ENCODE measurements at places on chromosomes 16 and 17.

DNA sequence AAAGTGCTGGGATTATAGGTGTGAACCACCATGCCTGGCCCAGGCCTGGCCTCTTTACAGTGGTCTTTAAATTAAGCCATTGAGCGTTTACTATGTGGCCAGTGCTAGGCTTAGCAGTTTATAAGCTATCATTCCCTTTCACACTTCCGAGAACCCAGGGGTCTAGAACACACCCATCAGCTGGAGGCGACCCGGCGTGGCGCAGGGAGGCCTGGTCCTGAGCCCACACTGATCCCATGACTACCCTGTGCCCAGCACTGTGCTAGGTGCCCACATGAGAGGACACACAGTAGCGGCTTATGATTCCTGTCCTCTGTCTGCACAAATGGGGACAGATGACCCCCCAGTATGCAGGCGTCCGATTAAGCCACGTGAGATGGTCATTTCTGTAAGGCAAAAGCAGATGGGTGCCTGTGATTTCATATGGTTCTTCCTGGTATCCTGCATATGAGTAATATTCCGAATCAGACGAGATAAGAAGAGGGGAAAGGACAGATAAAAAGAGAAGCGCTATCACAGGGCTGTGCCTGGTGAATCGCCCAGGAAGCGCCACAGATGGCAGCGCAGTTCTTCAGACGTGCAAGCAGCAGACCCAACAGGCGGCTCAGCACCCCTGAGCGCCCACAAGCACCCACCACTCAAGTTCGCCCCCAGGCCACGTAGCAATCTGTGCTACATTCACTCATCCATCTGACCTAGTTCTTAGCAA lies 5.3 kb downstream of the OSGIN1 start:
- no peak for DNase-seq

GRCh38 chr17:49590874-49591273 lies 15.2 kb downstream of the NXPH3 start:
- DNase-seq: no peak

- DNase-seq: no peak
Observed at GRCh38 chr17:36068524-36068923, 4.5 kb downstream of the CCL18 start.

DNA sequence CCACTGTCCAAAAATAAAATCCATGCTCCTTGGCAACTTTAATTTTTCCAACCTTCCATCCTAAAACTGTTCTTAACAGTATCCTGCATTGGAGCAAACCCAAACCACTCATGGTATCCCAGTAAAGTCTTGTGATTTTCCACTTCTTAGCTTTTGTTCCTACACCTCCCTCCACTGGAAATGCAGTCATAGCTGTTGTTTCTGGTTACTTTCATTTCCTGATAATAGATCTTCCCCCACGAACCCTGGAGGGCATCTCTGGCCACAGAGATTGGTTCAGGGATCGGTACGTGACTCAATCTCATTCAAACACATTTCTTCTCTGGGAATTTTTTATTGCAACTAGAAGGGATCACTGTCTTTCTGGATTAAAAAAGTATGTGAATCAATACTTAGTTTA lies 276.0 kb downstream of the GRIN2A start:
- DNase-seq: no peak

- DNase-seq: no peak
Observed at GRCh38 chr17:13047011-13047606, 29.3 kb upstream of the ELAC2 start.

DNA sequence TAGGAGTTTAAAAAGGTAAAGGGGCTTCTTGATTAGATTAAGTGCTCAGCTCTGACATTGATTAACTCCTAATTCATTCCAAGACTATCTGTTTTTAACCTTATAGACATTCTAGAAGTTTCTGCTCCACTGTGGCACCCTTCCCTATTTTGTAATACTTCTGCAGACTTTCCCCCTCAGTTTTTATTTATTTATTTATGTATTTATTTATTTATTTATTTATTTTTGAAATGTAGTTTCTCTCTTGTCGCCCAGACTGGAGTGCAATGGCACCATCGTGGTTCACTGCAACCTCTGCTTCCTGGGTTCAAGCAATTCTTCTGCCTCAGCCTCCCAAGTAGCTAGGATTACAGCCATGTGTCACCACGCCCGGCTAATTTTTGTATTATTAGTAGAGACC lies 185.8 kb downstream of the PHKB start:
- no peak for DNase-seq

GRCh38 chr17:71638668-71639067 lies 482.2 kb upstream of the SOX9 start:
- no peak for DNase-seq

- DNase-seq: no peak
Observed at GRCh38 chr16:75379911-75380847, 53.1 kb downstream of the CFDP1 start.

DNA sequence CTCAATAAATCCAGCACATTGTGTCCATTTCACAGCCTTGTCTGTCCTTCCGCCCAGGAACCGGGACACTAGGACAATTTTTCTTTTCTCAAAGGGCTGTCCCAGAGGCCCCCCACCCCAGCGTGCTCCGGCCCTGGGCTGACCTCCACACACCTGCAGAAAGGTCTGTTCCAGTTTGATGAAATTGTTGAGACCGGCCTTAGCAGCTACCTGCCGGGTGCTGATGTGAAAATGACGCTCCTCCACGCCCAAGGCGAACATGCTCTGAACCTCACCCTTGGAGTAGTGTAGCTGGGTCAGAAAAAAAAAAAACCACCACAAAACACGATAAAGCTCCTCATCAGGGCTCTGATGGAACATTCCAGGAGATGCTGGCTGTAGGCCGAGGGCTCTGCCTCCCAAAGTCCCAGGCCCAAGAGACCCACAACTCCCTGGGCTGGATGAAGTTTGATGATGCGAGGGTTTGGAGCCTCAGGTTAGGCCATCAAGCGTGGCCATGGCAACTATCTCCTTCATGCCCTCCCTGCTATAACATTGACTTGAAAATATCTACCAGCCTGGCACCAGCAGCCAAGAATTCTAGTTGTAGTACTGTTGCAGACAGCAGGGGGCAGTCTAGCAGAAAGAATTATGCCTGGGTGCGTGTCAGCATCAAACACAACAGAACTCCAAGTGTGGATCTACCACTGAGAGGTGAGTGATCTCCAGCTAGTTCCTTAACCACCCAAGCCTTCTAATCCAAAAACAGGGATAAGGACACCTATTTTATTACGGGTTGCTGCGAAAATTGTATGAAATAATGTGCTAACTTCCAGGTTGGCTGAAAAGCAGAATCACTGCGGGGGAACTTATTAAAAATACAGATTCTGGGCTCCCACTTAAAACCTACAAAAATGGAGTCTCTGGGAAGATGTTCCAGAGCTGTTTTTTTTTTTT lies 62.1 kb downstream of the RMI2 start:
- DNase-seq: peak; percentile 40

- DNase-seq: no peak
Observed at GRCh38 chr16:58062821-58063220, 37.3 kb downstream of the MMP15 start.

- DNase-seq: no peak
Observed at GRCh38 chr16:22977294-22977697, 163.3 kb downstream of the HS3ST2 start.

DNA sequence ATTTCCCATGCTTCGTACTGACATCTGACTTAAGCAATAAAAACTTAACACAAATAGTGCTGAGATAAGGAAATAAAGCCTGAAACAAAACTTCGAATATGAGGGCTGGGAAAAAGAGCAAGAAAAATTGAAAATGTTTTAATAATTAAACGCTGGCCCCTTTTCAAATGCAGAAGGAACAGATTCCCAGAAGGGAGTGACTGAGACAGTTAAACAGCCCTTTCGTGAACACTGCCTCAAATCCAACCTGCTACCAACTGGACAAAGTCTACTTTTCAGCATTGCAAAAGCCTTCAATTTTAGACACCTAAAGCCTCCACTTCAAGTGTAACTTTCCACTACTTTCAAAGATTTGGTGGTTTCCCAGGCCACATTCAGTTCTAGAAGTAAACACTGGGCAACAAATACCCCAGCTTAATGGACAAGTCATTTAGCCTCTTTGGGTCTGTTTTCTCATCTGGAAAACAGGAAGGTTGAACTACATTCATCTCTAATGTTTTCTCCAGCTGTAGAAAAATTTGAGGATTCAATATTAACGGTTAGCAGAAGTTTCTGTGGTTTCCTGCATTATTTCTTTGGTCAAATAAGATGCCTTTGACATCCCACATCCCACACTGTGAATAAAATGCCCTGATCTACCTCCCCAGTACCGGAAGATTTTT lies 11.8 kb downstream of the RFFL start:
- no peak for DNase-seq
